ENCODE measurements at places on chromosomes 2 and 18. TPM values are rescaled to one million over a fixed set of nuclear protein-coding genes. Genes with fewer than 3 reads are reported as not detected.

GRCh38 chr2:29482348-29482747 is 367.1 kb downstream of the CLIP4 start:
- DNase-seq, result no peak

- peak; percentile 2 for DNase-seq
These were observed 23.1 kb upstream of the ALKAL2 start for GRCh38 chr2:310994-311393.

DNA sequence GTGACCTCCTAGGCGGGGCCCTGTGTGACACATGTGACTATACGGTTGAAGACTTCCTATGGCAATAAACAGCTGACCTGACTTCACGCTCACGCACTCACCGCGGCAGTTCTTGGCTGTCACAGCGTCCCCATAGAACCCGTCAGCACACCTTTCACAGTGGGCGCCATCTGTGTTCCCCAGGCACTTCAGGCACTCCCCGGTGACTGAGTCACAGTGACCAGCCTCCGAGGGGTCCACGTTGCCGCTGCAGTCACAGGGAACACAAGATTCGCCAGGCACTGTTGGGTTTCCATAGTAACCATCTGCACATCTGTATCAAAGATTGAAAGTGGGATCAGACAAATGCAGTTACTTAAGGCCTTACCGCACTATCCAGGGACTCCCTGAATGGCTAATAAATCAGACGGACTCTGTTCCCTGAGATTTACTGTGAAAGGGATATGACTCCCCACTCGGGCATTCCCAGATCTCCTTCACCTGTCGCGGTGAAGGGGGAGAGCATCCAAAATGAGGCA is 94.5 kb downstream of the LAMA1 start:
- no peak for DNase-seq

GRCh38 chr2:64888591-64889309 is 100.4 kb upstream of the SLC1A4 start:
- no peak for DNase-seq

The HAAO gene
- 5.9 TPM for total RNA-seq

- DNase-seq, result no peak
These were observed 54.8 kb downstream of the HNMT start for GRCh38 chr2:138018866-138019688.

The SERPINB7 gene
- total RNA-seq, result not detected

DNA sequence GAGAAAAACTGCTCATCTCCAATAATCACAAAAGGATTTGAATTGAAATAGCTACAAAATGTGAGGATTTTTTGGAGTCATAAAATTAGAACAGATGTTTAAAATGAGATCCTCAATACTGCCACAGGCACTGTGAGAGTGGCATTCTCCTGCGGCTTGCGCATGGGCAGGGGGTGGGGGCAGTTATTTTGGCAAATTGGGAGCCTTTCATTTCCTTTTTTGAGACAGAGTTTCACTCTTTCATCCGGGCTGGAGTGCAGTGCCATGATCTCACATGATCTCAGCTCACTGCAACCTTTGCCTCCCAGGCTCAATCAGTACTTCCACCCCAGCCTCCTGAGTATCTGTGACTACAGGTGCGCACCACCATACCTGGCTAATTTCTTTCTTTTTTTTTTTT is 42.4 kb downstream of the POMC start:
- DNase-seq, result peak; percentile 44

GRCh38 chr2:187847245-187848208 is 293.3 kb upstream of the TFPI start:
- no peak for DNase-seq

GRCh38 chr2:159617646-159618045 is 1.3 kb upstream of the BAZ2B start:
- DNase-seq, result no peak

DNA sequence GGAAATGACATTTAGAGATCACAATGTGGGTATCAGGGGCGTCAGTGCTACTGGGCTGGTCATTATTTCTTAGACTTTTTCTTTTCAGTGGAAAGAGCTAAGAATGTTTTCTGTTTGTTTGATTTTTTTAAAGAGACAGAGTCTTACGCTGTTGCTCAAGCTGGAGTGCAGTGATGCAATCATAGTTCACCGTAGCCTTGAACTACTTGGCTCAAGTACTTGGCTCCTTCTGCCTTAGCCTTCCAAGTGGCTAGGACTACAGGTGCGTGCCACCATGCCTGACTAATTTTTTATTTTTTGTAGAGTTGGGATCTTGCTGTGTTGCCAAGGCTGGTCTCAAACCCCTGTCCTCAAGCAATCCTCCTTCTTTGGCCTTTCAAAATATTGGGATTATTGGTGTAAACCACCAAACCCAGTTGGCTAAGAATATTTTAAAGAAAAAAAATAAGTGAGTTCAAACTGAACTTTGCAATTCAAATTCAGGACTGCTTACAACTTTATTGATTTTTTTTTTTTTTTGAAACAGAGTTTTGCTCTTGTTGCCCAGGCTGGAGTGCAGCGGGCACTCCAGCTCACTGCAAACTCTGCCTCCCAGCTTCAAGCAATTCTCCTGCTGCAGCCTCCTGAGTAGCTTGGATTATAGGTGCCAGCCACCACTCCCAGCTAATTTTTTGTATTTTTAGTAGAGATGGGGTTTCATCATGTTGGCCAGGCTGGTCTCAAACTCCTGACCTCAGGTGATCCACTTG is 154.2 kb downstream of the MIB1 start:
- DNase-seq, result no peak

DNA sequence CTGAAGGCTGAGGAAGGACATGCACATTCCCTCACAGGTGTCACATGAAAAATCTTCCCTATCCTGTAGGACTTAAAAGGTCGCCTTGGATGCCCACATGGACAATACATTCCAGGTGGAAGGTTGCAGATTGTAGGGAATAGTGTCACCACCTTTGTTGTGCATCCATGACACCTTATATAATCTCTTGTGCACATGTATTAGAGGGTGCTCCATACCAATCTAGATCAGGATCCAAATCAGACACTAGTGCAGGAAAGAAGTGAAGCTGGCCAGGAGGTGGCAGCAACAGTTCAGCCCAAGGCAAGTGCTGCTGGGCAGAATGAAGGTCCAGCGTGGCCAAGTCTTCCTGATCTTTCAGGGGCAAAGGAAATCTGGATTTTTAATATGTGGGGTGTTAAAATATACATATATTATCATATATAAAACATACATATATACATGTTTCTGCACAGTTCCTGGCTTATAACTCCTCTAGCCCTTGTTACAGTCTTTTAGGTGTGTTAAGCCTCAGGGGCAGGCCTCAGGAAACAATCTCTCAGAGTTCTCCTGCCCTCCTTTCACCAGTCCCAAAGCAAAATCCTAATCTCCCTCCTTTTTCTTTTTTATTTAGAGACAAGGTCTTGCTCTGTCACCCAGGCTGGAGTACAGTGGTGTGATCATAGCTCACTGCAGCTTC is 16.6 kb downstream of the NIF3L1 start:
- DNase-seq, result peak; percentile 68

The CYP20A1 gene
- 14.0 TPM for total RNA-seq

DNA sequence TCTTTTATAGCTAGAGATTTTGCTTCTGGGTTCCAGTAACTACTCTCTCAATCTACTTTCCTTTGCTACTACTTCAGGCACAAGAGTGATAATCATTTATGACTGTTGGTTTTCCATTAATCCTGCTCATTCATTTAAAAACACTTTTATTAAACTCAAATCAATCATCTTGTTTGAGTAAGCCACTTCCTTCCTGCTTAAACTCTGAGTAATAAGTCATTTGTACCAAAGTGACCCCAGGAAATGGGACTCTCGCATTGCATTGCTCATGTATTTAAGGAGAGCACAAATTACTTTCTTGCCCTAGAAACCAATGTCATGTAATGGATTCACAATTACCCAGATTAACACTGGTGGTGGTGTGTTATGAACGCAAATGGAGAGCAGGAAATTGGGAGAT is 270.7 kb upstream of the HNMT start:
- DNase-seq, result no peak

DNA sequence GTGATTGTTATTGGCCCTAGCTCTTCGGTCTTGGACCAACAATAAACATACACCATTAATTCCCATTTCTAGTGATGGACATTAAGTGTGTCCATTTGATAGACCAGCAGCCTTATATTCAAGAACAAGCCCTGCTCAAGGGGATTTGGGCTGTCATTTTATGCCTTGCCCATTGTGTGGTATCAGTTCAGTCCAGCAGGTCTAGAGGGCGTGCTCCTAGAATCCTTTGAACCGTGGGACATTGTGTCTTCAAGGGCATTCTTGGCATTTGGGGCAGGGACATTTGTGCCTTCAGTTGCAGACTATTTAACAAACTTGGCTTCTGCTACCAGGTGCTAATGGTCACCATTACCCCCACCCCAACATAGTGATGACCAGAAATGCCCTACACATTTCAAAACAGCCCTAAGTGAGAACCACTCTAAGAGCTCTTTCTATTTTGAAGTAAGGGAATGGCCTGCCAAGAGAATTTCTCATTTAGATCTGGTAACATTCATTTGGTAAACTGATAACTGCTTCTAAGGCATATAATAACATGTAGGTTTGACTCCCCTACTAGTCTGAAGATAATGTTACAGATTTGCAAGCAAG is 284.7 kb downstream of the ALPK2 start:
- DNase-seq, result no peak

DNA sequence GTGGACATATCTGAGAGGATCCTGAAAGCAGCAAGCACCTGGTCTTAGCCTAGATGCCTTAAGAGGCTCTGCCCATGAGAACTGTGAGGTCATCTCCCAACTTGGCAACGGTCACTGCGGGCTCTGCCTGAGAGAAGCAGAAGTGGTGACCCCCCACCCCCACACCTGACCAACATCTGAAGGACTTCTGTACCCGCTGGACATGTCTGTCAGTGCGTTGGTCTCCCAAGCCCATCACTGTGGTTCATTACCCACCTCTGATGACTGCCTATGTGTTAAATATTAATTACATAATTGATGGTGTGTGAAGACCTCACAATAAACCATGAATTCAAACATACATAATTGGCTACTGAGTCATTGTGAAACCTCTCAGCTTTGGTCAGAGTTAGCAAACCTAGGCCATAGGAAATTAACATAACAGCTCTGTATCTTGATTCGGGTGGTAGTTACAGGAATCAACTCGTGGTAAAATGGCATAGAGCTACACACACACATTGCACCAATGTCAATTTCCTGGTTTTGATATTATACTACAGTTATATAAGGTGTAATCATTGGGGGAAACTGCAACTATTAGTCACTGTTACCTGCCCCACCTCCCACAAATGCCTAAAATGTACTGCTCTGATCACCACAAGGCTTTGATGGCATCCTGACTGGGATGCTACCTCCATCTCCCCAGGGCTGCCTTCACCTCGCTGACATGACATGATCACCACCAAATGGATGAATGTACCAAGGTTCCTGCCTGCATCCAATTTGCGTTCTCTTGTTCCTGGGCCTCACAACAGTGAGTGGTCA is 4.3 kb upstream of the GALNT1 start:
- DNase-seq, result peak; percentile 20

The PSME4 gene
- 55.6 TPM for total RNA-seq

GRCh38 chr2:42385225-42385624 is 24.2 kb upstream of the COX7A2L start:
- DNase-seq, result no peak

The COMMD1 gene
- total RNA-seq, result 62.3 TPM

- DNase-seq, result no peak
These were observed 69.6 kb downstream of the SMC6 start for GRCh38 chr2:17683981-17684380.

- DNase-seq, result no peak
These were observed at the start of gene C2orf80 for GRCh38 chr2:208189810-208190503. Gene C2orf80 (minus strand): TSS chr2:208190030. CDS start chr2:208186986, 3,044 bp downstream.

Data from right cardiac atrium (tissue), 5 donors.